LHCN-M2 (cell line): ENCODE measurements at places on chromosomes 5 and 9.

DNA sequence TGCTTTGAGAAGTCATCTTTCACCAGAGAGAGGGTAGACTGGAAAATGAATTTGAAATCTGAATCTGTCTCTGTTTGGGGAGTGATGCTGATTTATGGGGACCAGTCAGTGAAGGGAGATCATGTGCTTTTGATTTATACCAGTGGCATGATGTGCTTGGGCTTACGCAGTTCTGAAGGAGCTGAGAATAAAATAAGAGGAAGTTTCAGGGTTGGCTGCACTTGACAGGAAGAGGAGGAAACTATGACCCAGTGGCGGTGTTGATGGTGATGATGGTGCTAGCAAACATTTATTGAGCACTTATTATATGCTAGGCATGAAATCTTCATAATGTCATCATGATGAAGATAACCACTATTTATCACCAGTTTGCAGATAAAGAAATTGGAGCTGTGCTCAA lies 136.4 kb upstream of the GLRA1 start:
- no peak for DNase-seq

DNA sequence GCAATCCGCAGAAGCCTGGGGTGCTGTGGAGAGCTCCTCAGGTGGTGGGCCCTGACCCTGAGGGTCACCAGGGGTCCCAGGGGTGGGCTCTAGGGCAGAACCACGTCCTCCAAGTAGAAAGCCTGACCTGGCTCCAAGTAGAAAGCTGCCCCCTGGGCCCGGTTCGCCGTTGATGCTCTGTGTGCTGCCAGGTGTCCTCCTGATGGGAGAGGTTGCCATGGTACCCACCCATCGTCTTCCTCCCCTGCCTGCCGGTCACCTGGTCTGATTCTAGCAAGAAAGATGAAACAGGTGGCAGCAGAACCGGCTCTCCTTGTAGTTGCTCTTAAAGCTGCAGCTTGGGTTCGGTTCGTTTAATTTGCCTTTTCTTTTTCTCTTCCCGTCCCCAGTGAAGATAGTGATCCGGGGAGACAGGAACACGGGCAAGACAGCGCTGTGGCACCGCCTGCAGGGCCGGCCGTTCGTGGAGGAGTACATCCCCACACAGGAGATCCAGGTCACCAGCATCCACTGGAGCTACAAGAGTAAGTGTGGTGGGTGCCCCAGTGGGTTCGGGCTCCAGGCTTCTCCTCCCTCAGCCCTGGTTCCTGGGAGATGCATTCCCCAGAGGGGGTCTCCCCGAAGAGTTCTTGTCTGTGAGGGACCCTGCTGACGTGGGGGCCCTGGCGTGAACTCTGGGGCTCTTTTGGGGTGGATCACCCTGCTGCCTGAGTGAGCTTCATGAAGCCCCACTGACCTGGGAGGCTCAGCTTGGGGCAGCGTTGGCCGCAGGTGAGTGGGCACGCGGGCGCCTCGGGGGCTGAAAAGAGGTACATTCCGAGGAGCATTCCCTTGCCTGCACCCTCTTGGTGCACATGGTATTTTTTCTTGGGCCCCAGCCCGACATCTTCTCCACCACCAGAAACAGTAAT lies 15.6 kb downstream of the RABL6 start:
- no peak for DNase-seq

- DNase-seq, result peak; percentile 95
Observed at GRCh38 chr9:108057421-108058134, 568.0 kb upstream of the KLF4 start.

GRCh38 chr5:127912411-127912810 lies 171.2 kb upstream of the SLC12A2 start:
- no peak for DNase-seq

DNA sequence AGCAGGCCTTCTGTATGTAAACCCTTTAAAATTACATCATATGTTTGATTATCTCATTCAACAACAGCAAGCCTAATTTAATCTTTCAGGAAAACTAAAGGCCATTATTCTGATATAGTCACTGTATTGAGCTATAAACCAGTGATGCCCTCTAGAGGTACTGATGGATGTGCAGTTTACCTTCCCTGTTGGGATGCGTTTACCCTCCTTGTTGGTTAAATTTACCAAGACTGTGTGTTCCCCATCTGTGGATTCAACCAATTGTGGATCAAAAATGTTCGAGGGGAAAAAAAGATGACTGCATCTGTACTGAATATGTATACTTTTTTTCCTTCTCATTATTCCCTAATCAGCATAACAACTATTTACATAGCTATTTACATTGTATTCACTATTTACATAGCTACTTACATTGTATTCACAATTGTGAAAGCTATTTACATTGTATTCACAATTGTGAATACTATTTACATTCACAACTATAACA lies 3.7 kb upstream of the BAAT start:
- DNase-seq, result peak; percentile 6

- DNase-seq, result no peak
Observed at GRCh38 chr5:58775701-58776262, 192.9 kb downstream of the RAB3C start.

- DNase-seq, result peak; percentile 58
Observed at GRCh38 chr9:133874060-133874657, 118.0 kb downstream of the VAV2 start.

GRCh38 chr9:75830303-75830702 lies 60.2 kb upstream of the PCSK5 start:
- DNase-seq, result no peak

- DNase-seq, result no peak
Observed at GRCh38 chr9:123336449-123336848, 19.5 kb upstream of the CRB2 start.

GRCh38 chr5:21807953-21808352 lies 1045.2 kb downstream of the CDH12 start:
- DNase-seq, result no peak

DNA sequence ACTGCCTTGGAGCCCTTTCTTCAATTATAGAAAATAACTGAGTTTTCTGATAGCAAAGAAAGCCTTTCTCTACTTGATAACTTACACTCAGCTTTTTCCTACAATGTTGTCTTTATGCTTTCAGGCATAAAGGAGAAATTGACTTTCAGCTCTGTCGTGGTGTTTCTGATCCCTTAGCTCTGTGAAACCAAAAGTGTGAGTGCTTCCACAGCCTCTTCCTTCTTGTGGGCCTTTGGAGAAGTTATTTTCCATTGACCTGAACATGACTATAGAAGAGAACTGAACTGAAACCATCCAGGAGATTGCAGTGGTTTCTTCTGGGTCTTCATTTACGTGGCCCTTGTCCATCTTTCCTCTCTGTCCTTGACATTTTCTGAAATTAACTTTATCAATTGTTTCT lies 59.5 kb upstream of the EQTN start:
- no peak for DNase-seq

GRCh38 chr9:78436873-78437272 lies 139.9 kb downstream of the PSAT1 start:
- DNase-seq, result no peak

- no peak for DNase-seq
Observed at GRCh38 chr9:110622368-110622767, 42.8 kb upstream of the SVEP1 start.

DNA sequence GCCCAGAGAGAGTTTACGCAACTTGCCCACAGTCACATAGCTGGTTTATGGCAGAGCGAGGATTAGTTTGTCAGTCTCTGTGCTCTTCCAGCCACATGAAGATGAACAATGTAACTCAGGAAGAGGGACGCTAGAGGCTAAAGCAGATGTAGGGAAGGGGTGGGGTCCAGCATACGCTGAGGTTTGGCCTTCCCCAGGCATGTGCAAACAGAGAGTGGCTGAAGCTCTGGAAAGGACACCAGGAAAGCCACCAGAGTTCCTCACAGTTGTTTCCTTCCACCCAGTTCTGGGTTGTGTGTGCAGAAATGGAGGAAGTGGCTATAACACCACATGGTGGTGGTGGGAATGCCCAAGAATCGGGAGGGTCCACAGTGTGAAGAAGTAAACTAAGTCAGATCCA lies 60.0 kb downstream of the SNX18 start:
- no peak for DNase-seq

DNA sequence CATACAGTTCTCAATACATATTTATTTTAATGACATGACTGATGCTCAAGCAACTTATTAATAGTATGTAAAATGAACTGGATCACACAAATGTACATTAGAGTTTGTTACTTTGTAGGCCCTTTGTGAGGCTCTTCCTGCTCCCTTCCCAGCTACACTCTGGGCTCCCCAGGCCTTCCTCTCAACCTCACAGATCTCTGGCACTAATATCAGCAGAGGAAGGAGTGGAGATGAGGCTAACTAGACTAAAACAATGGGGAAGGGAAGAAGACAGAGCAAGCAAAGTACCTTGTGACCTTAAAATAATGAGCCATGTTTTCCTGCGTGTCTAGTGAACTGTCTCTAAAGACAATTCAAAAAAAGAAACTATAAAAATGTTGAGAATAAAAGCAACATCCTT lies 30.3 kb upstream of the TEK start:
- no peak for DNase-seq

- no peak for DNase-seq
Observed at GRCh38 chr9:78118742-78119473, 87.3 kb upstream of the GNAQ start.

GRCh38 chr9:132214027-132214622 lies 52.3 kb downstream of the NTNG2 start:
- DNase-seq, result peak; percentile 52

DNA sequence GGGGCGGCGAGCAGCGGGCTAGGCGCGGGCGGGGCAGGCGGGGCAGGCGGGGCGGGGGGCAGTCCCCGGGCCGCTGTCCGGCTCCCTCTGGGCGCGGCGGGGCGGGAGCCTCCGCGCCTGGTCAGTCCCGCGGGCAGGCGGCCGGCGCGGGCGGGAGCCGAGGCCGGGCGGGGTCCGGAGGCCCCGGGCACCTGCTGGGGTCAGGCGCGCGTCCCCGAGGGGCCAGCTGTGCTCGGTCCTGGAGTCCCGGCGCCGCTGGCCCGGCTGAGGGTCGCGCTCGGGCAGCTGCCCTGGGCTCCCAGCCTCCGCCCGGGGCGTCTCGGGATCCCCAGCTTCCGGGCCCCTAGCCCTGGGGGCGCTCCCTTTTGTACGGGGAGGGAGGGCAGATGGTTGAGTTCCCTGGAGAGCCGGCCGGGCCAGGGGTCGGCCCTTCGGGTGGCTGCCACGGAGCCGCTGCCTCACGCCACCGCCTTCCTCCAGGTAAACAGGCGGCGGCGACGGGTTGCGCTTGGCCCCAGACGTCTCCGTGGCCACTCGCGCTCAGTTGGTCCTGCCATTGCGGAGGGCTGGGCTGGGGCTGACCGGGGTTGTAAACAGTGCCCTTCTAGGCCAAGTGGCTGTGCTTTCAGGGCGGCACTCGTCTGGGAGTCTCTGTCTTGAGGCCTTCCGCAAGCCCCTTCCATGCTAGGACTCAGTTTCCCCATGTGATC lies 473 bp downstream of the ZBTB34 start:
- no peak for DNase-seq

DNA sequence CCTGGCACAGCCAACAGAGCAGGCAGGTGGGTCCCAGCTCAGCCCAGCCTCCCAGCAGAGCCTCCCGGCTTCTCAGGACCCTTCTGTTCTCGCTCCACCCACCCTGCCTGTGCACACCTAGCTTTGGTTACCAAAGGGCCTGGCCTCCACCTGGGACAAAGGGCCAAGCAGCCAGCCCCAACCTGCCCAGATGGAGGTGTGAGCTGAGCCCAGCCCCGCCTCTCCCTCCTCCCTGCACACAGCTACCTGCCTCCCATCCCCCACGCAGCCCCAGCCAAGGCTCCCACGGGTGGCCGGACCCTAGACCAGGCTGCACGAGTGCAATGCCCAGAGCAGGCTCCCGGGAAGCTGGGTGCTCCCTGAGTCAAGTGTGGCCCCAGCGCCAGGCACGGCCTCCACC lies 5.6 kb downstream of the TPRN start:
- no peak for DNase-seq

GRCh38 chr5:72498284-72498683 lies 8.9 kb downstream of the ZNF366 start:
- peak; percentile 64 for DNase-seq

DNA sequence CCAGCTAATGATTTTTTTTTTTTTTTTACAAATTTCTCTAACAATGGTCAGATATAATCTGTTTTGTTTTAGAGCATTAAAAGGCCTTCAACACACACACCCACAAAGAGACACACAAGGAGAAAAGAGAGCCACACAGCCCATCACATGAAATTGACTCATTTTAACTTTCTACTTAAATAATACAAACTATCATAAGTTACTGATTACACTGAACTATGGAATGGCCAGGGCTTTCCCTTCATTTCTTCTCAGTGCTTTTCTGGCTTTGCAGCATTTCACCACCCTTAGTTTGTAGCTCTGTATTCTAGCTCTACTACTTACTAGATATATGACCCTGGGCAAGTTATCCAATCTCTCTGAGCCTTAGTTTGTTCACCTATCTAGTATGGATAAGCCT lies 13.2 kb downstream of the REEP5 start:
- no peak for DNase-seq

DNA sequence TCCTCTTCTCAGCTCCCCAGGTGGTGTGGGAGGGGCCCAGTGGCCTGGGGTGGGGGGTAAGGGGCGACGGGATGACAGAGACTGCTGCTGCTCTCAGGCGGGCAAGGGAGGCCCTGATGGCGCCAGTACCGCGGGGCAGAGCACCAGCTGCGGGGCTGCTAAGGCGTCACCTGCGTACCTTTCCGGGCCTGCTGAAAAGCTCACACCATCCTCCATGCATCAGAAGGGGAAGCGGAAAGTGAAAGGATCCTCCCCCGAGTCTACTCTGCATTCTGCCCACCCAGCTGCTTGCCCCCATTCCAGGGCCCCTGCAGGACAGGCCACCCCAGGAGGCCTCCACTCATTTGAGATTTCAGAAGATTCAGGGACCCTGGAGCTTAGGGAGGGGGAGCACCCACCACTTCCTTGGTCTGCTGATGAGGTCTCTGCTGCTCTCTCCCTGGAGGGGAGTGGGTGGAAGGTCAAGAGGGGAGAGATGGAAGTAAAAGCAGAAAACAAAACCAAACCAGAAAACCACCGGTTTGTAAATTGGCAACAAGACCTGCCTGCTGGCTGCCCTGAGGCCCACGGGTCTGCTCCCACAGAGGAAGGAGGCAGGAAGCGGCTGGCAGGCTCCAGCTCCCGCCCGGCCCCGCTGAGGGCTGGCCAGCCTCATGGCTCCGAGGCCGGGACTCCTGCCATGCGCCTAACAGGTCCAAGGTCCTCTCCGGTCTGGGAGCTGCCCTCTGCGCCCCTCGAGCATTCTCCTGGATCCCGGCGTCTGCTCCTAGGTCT lies 33.6 kb downstream of the PRRT1B start:
- DNase-seq, result no peak

DNA sequence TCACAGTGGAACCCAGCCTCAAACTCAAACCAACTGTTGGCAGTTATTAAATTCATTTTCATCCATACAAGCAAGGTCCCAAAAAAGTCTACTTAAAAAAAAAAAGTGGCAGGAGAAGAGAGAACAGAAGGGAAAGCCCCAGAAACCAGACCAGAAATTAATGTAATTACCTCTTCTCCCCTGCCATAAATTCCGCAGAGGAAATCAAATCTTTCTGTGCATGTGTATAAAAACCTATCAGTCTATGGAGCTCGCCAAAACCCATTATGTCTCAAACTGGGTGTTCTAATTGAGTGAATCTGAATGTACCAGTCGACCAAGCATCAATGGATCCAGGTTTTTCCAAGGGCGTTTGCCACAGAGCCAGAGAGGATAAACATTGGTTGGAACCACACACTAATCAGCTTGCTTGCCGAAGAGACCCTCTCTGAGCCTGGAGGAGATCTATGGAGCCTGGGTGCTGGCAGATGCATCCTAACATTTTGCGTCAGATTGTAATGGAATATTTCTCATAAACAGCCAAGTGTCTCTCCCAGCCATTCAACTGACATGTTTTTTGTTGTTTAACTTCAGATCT lies 7.9 kb upstream of the HAND1 start:
- DNase-seq, result no peak
